Cerebellum (tissue), 4 donors: ENCODE measurements at places on chromosomes 7 and 10.

DNA sequence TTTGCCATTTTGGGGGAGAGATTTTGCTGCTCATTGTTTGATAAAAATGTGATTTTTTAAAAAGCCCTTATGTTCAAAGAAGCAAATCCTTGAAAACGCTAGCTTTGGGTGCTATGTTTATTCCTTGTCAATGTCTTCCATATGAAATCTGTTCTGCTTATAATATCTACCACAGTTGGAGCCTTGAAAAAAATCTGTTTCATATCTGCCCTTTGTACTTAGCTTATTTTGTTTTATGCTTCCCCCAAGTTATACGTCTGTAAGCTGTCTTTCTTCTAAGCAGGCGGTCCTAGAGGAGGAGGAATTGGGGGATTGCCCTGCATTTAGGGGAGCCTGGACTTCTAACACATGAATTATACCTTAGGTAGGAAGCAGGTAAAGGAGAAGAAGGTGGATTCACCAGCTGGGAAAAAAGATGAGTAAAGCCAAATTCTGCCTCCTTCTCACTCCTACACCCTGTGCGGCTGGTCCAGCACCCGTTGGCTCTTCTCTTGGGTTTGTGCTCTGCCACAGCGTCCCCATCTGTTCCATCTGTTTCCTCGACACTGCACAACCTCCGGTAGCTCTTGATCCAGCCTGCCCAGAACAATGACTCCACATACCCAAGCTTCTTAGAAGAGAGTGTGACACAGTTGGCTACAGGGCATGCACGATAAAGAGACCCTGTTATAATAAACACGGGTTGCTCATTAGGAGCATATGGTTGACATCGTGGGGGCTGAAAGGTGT lies 31.9 kb upstream of the NEUROD6 start:
- peak; percentile 19 for DNase-seq

GRCh38 chr10:102994531-102995295 lies 76.6 kb downstream of the CNNM2 start:
- no peak for DNase-seq

DNA sequence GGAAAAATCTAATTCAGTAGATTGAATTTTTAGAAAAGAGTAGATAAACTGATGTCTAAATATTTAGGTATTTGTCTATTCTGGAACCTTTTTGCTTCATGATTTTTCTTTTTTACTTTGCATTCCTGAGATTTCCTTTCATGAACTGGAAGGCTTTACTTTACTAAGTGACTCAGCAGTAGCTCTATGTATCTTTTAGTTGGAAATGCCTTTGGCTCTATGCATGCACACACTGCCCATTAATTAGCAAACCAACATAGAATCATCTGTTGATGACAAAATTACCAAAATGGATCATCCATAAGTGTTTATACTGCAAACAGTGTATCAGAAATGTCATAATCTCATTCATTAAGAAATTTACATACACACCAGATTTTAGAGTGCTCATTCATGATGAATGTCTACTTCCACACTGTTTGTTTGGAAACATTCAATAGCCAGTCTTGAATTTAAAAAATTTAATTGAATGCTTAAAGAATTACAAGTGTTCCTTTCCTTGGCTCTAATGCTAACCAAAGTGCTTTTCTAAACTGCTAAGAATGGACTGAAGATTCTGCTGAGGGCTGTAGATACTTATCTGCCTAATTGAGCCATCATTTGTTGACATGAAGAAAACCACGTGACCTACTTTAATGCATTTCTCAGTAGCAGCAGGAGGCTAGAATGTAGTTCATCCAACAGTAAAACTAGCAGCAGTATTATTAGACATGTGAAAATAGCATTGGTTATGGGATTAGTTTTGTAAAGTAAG lies 282.0 kb downstream of the ADK start:
- DNase-seq, result no peak

- no peak for DNase-seq
Observed at GRCh38 chr7:106855540-106856132, 9.4 kb upstream of the PIK3CG start.

GRCh38 chr7:113087071-113087998 lies 708 bp upstream of the GPR85 start:
- DNase-seq, result peak; percentile 88

GRCh38 chr7:28782362-28782761 lies 175.8 kb downstream of the TRIL start:
- no peak for DNase-seq

GRCh38 chr7:17070231-17070708 lies 188.5 kb upstream of the AGR3 start:
- no peak for DNase-seq

DNA sequence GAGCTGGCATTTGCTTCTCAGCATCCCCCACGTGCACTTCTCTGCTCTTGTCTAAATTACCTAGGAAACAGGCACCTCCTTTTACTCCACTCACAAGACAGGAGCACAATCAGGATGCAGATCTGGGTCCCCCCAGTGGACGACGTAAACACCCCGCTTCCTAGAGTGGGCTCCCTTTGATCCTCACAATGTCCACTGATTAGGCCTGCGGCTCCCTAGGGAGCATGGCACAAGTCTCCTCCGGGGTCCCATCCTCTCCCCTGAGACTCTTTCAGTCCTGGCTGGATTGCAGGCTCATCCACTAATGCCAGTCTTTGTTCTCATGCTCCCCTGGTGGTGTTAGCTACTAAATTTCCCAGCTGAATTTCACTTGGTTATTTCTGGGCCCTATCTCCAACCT lies 98.3 kb downstream of the GLI3 start:
- no peak for DNase-seq

DNA sequence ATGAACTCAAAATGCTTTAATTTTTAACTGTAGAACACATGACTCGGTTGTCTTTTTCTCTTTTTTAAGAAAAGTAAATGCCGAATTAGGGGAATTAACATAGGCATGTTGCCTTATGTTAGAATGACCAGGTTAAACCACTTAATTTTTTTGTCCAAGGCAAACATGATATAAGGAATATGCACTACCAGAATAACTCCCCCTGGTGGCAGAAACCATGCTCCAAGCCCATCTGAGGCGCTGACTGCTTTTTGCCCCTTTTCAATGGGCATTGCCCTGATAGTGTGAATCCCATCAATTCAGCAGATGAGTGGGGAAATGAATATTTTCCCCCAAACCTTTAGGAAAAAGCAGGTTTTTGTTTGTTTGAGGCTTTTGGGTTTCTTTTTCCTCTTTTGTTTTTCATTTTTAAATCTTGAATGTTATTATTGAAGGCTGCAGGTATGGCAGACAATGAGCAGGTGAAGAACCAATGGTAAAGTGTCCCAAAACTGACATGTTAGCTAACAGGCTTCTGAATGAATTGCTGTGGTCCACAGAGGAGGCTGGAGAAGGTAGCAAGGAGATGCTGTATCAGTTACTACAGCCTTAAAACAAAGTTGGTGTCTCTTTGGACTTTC lies 284.3 kb downstream of the SORCS3 start:
- no peak for DNase-seq

DNA sequence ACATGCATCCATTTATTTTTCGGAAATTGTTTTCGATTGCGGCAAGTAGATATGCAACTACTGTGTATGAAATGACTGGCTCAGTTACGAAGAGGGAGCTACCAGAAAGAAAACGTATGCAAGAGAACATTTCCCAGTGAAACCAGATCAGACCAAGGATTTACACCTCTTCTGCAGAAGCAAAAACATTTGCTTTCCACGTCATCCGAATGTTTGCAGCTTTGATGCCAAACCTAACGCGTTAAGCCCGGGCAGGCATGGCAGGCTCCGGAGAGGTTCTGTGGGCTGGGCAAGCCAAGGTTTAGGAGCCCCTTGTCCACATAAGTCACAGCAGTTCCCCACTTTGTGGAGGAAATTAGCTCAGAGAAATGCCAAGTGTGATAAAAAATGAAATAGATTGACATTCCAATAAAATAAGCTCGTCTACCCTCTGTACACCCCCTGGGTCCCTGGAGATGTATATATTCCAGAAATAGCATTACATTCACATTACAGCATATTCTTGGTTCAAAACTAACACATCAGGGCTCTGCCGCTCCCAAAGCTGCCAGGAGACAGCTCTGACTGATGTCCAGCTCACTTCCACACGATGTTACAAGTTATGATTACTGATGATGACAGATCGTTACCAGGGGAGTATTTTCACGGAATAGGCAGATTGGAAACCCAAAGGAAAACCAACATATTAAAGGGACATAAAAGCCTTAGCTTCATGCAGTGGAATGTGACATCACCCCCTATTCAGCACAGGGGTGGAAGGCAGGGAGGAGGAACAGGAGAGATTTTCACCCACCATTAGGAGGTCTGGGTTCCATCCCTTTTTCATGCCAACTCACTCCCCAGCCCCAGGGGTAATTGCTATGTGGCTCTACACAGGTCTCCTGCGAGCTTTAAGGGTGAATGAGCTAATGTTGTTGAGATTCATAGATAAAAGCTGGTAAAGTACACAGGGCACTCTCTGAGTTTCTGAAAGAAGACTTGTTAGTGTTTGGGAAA lies 81.5 kb downstream of the LYZL1 start:
- DNase-seq, result no peak

DNA sequence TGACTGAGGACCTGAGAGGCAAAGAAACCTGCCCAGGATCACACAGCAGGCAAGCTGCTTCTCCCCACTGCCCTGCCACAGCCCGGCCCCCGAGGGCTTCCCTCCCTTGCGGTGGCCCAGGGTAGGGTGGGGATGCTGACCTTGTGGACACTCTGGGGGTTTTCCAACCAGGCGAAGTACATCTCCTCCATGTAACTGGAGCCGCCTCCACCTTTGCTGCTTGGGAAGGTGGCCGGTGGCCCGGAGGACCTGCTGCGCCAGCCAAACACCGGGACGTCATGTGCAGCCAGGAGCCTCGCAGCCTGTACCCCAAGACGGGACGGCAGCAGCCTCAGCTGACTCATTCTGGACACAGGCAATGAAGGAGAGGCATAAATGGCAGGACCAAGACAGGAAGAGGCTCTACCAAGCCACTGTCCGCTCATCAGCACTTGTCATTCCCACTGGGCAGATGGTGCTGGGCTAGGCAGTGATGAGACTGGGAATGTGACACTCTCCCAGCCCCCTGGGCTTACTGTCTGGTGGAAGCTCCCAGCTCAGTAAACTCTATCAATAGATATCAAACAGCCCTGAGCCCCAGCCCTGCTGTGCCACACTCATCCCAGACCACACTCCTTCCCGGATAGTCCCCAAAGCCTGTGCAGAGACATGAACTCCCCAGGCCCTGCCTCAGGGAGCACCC lies 3.7 kb downstream of the OGDHL start:
- DNase-seq, result no peak

DNA sequence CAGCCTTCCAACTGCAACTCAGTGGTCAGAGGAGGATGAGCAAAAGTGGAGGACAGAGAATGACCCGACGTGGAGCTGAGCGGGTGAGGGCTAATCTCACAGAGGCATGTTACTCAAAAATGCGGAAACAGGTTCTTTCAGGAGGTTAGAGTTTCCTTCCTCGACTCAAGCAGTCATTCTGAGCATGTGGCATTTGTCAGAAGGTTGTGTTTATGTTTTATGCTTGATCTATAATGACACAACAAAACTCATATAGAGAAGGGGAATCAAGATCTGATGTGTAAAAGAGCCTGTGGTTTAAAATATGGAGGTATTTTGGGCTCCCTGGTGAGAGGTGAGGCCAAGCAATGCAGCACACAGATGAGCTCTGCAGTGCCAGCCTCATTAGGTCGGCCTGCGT lies 311.4 kb downstream of the ADARB2 start:
- no peak for DNase-seq

GRCh38 chr10:112247791-112248190 lies 35.4 kb upstream of the TECTB start:
- no peak for DNase-seq

DNA sequence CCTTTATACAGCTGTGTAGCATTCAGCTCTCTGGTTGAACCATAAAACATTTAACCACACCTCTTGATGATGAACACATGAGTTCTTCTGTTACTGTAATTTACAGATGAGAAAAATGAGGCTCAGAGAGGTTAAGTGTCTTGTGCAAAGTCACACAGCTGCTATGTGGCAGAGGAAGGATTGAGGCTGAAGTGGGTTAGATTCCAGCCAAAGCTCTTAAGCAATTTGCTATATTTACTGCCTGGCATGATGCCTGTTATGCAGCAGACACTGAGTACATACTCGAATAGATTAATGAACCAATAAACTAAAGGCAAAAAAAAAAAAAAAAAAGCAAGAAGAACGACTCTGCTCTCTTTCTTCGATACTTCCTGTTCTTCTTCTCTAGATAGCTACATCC lies 35.7 kb downstream of the GFRA1 start:
- DNase-seq, result no peak

- no peak for DNase-seq
Observed at GRCh38 chr10:130014263-130015074, 50.4 kb upstream of the EBF3 start.

DNA sequence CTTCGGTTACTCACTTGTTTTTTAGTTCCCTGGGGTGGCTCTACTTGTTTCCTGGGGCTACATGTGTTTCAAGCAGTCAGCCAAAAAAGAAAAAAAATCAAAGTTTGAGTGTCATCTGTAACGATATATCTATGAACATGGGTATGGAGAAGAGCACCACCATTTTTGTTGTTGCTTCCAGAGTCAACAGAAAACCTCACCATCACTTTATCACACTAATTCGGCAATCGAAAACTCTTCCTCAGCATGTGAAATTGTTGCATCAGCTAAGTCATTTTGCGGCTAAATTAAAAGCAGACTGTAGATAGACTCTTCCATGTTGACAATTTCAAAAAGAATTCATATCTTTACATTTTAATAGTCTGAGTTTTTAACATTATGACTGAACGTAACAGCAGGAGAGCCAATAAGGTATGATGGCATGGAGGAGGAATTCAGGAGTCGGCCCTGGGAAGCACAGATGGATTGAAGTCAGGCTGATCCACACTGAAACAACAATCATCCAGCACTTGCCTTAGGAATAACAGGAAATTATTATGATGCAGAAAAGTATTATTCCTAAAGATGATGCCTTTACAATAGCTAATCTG lies 455.7 kb upstream of the KLF6 start:
- no peak for DNase-seq

GRCh38 chr10:78062296-78062695 lies 28.6 kb downstream of the RPS24 start:
- DNase-seq, result no peak

DNA sequence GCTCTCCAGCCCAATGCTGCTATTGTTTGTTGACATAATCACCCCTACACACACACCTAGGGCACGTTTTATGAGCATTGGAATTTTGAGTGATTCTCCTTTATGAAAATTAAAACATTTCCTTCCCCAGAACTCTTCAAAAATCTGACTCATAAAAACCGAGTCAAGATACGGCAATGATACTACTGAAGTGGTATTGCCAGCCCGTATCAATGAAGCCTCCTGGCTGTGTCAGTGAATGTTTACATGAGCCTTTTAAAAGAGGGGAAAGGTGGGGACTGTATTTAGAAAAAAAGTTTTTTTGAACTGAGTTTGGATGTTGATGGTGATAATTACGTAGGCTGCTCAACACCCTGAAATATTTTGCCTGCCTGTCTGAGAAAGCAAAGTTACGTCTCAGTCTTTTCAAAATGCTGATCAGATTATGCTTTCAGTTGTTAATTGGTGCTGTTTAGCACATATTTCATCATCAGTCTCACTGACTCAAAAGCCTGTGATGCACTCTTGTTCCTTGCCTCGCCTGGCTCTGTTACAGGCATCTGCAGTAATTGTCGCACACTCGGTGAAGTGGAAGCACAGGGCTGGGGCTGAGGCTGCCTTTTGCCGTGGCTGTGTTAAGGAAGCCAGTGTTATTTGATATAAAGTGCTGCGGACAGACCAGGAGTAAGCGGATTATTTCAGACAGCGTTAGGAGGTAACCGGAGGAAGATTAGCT lies 157.4 kb upstream of the TCF7L2 start:
- no peak for DNase-seq

- DNase-seq, result peak; percentile 23
Observed at GRCh38 chr10:2925631-2926030, 141.7 kb upstream of the PFKP start.
